ENCODE measurements at places on chromosomes 2 and 18.

- no peak overlapping the region for H3K4me3 ChIP-seq
- no peaks in the 10 kb centered on the region for H3K36me3 ChIP-seq
- peak overlapping the region; percentile 45 for H3K27ac ChIP-seq
- no peaks in the 10 kb centered on the region for H3K27me3 ChIP-seq
Observed at GRCh38 chr2:189393440-189394111, 47.7 kb upstream of the WDR75 start.

DNA sequence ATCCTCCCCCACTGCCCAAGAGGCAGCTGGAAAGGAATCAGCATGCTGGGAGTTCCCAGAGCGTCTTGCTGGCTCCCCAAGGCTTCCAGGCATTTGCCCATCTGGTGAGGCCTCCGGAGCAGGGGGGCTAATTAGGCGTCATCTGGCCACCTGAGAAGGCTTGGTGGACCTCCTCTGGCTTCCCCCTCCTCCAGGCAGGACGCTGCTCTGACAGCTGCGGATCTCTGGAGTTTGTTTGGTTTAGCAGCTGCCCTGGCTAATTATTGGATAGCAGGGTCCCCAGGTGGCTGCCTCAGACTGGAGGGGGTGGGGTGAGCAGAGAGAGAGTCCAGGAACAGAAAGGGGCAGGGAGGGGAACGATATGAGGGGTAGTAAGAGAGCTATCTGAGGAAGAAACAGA lies 425.2 kb upstream of the MEX3C start:
- H3K36me3 ChIP-seq: no peaks in the 10 kb centered on the region
- H3K4me3 ChIP-seq: no peak overlapping the region
- H3K4me1 ChIP-seq: no peaks in the 10 kb centered on the region
- no peak for DNase-seq
- H3K27ac ChIP-seq: no peak overlapping the region
- H3K27me3 ChIP-seq: peaks cover 19% of the 10 kb centered on the region

GRCh38 chr2:234881413-234882241 lies 70.2 kb upstream of the SH3BP4 start:
- peak; percentile 79 for DNase-seq
- H3K27ac ChIP-seq: no peak overlapping the region
- no peak overlapping the region for H3K4me3 ChIP-seq
- H3K36me3 ChIP-seq: no peaks in the 10 kb centered on the region

GRCh38 chr2:106057206-106057605 lies 136.9 kb downstream of the UXS1 start:
- no peaks in the 10 kb centered on the region for H3K27me3 ChIP-seq
- no peak for DNase-seq
- H3K4me3 ChIP-seq: no peak overlapping the region
- H3K4me1 ChIP-seq: no peaks in the 10 kb centered on the region
- H3K36me3 ChIP-seq: no peaks in the 10 kb centered on the region
- H3K27ac ChIP-seq: no peak overlapping the region

DNA sequence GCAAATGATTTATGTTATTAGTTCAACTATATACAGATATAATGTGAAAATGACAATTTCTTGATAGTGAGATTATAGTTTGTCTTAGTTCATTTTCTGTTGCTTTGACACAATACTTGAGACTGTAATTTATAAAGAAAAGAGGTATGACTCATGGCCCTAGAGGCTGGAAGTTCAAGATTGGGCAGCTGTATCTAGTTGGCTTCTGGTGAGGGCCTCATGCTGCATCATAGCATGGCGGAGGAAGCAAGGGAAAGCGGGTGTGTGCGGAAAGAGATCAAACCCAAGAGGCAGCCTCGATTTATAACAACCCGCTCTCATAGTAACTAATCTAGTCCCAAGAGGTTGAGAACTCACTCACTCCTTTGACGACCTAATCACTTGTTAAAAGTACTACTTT lies 11.4 kb downstream of the PLEKHA3 start:
- no peak overlapping the region for H3K27ac ChIP-seq
- H3K36me3 ChIP-seq: no peaks in the 10 kb centered on the region
- no peak for DNase-seq
- no peaks in the 10 kb centered on the region for H3K27me3 ChIP-seq

Data from heart right ventricle (tissue), 16 donors.